ENCODE measurements at places on chromosomes 5 and 9.

- DNase-seq = no peak
Measured at GRCh38 chr5:39355324-39355723, 9.0 kb downstream of the C9 start.

- no peak for DNase-seq
Measured at GRCh38 chr9:98913705-98914104, 30.0 kb upstream of the COL15A1 start.

- no peak for DNase-seq
Measured at GRCh38 chr9:120242116-120242811, 337.7 kb downstream of the CDK5RAP2 start.

DNA sequence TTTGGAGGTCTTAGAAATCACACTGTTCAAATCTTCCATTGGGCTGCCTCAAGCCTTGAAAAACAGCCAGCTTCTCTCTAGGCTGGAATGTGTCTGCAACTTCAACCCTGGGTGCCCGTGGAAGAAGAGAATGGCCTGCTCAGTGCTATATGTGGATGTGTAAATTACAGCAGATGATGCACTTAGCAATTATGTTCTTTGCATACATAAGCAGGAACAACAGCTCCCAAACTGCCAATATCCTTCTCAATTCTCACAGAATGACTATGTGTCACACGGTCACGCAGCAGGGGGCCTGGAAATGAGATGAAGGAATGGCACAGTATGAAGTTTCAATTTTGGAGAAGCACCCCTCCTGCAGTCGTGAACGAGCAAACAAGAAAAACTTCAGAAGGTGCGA, 175.2 kb upstream of the SMARCA2 start:
- DNase-seq = no peak

DNA sequence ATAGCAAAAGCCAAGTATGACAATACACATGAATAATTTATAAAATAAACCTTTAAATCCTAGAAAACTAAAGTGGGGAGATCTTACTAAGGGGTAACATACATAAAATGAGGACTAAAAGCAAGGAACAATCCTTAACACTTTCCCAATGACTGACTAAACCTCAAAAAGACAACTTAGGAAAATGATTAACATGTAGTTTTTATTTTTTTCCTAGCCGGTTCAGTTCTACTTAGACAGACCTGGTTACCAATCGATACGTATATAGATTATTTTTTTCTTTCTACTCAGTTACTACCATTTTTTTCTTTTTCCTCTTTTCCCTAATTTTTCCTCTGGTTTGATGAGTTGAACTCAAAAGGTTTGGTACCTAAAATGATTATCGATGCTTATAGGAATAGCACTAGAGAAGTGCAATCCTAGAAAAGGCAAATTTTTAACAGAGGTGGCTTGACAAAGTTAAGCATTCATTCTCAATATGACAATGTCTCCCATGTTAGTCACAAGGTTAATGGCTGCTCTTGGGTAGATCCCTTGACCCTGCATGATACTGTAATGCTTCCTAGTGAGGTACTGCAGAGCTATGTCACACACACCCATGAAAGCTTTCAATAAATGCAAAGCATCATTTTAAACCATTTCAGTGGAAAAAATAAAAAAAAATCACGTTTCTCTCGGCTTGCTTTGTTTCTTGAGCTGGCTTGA, 41.5 kb downstream of the FBXO4 start:
- DNase-seq = no peak

DNA sequence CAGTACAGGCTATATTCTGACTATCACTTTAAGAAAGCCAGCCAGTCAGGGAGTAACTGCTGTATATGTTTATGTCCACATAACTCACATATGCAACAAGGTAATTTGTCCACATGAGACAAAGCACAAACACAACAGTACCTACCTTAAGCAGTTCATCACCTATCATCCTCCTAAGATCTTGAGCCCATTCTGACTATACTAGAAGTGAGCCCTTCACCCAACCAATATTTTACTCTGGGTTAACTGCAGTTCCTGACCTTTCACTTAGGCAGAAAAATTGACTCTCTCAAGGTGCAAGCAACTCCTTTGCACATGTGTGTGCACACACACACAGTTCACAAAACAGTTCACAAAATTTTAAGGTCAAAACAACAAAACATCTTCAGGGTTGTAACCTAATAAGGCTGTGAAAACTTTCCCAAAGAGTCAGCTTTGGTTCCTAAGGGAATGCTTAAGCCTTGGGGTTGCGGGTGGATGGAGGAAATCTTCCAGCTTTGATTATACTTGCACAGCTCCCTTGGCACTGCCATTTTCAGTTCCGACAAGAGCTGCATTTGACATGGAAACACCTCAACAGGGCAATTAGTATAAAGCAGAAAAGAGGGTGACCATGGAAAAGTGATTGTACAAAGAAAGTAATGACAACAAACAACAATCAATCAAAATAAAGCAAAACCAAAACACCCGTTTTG, 215.3 kb downstream of the NFIB start:
- no peak for DNase-seq

DNA sequence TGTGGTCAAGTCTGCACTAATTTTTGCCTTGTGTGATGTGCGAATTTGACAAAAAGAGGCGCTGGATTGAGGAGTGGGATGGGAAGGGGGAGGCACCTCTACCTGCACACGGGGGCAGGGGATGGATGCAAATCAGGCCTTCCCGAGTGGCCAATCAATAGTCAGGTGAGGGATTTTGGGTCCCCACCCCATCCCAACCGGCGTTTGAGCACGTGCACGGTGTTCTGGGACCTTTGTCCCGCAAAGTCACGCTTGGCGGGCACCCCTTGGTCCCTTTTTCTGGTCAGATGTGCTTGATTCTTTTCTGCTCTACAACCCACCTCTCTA, 685 bp upstream of the ADAMTS19 start:
- no peak for DNase-seq

GRCh38 chr9:69044240-69045219, 9.0 kb downstream of the FXN start:
- DNase-seq = no peak

- DNase-seq = no peak
Measured at GRCh38 chr9:88237479-88237961, 99.2 kb upstream of the SPATA31C2 start.

- DNase-seq = no peak
Measured at GRCh38 chr5:59299006-59299405, 594.5 kb downstream of the PDE4D start.

DNA sequence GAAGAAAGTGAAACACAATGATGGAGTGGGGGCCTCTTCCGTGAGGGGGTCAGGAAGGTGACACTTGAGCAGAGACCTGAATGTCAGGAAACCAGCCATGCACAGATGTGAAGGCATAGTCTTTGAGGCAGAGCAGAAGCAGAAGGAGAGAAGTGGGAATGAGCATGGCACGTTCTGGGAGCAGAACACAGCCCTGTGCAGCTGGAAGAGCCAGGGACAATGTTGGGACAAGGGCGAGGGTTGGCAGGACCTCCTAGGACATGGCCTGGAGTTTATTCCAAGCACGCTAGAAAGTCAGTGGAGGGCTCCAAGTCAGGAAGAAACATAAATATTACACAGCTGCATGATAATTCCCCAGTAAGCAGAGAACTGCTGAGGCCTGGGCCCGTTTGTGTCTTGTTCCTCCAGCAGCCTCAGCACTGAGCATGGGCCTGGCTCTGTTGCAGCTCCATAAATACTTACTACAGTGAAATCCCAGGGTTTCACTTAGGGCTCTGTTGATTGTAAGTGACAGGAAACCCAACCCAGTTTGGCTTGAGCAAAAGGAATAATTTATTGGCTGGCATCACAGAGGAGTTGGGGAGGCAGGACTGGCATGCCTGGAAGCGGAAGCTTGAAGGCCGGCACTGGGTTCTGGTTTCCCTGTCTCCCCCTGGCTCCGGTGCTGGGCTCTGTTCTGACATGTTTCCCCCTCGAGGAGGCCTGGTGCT, 66.2 kb downstream of the MVB12B start:
- no peak for DNase-seq

DNA sequence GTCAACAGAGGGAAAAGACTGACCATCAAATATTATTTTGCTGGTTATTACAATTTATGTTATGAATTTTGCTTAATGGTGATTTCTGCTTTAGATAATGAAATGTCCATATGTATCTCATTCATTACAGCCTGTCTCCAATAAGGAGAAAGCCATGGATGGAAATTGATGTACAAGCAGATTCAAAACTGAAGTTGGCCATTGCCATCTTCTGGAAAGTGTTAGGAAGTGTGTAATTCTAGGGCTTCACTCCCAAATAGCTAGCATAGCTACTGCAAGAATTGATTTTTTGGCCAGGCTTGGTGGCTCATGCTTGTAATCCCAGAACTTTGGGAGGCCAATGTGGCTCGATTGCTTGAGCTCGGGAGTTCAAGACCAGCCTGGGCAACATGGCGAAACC, 45.8 kb downstream of the DYNC2I2 start:
- no peak for DNase-seq
